Activated naive CD4-positive, alpha-beta T cell treated with anti-CD3 and anti-CD28 coated beads, Interleukin-2, amount 10 ng/mL, durations not matched to agents 7 days and 5 days (primary cell): ENCODE measurements at places on chromosomes 4 and X.

DNA sequence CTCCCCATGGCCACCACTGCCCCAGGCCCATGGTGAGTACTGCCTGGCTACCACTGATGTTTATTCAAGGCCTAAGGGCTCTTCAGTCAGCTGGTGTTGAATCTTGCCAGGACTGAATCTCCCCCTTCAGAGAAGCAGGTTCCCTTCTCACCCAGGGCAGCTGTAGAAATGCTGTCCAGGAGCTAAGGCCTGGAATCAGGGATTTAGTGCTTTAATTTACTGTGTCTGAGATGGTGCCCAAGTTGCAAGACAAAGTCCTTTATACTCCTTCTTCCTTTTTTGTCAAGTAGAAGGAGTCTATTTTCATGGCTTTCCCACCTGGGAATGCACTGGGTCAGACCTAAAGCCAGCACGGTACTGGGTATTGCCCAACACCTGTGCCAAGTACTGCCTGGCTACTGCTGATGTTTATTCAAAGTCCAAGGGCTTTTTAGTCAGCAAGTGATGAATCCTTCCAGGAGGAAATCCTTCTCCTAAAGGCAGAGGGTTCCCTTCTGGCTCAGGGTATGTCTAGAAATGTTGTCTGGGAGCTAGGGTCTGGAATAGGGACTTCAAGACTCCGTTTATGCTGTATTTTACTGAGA is 117.6 kb upstream of the ATOH1 start:
- DNase-seq, result no peak
- no peak overlapping the region for H3K27ac ChIP-seq
- H3K4me3 ChIP-seq, result no peak overlapping the region
- no peaks in the 10 kb centered on the region for H3K36me3 ChIP-seq

GRCh38 chr4:174550541-174550940 is 28.3 kb upstream of the HPGD start:
- DNase-seq, result no peak
- no peak overlapping the region for H3K4me3 ChIP-seq
- no peak overlapping the region for H3K27ac ChIP-seq
- no peaks in the 10 kb centered on the region for H3K27me3 ChIP-seq
- no peaks in the 10 kb centered on the region for H3K4me1 ChIP-seq

DNA sequence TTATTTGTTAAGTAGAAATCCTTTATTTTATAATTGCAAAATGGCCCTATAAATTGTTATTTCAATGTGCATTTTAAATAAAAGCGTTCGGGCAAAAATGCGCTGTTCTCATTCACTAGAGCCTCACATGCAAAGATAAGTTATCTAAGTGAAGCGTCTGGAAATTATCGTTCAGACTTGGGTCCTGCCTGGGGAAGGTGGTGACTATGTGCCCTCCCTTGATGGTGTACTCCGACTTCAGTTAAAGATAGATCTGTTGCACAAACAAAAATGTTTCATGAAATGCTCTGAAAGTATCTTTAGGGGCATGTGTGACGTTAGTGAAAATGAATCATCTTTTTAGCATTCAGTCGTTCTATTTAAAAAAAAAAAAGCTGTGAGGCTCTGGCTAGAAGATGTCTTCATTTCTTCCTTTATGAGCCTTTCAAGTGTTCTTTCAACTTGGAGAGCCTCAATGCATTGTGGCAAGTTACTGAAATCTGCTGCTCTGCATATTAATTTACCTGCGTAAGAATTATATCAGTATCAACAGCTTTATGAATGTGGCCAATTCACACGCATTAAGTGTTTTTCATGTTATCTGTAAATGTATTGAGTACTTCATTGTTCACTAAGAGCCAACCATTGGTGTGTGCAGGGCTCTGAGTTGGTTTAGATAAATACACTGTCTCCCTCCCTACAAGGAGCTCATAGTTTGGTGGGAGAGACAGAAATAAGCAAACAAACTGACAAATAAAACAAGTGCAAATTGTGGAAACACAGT is 83.0 kb downstream of the AFF1 start:
- H3K4me3 ChIP-seq, result no peak overlapping the region
- no peaks in the 10 kb centered on the region for H3K27me3 ChIP-seq
- H3K4me1 ChIP-seq, result peaks cover 73% of the 10 kb centered on the region
- no peaks in the 10 kb centered on the region for H3K36me3 ChIP-seq
- DNase-seq, result no peak

- H3K4me3 ChIP-seq, result no peak overlapping the region
- H3K36me3 ChIP-seq, result no peaks in the 10 kb centered on the region
- no peak overlapping the region for H3K27ac ChIP-seq
- no peaks in the 10 kb centered on the region for H3K4me1 ChIP-seq
Observed at GRCh38 chr4:72602396-72603376, 33.7 kb upstream of the ADAMTS3 start.

DNA sequence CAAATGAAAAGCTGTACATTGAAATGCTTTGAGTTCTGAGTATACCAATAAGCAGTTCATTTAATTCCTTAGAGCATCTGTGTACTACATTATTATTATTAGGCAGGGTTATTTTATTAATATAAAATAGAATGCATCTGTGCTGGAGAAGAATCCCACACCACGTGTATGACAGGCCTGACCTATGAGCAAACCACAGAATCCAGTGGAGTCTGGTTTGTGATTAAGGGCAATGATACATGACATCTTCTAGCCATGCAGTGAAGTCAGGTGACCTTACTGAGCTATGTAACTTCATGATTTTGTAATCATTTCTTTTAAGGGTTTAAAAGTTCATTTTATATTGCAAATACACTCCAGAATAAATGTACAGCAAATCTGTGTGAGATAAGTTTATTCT is 1165.0 kb upstream of the TENM3 start:
- H3K36me3 ChIP-seq, result no peaks in the 10 kb centered on the region
- H3K4me3 ChIP-seq, result no peak overlapping the region
- no peaks in the 10 kb centered on the region for H3K27me3 ChIP-seq
- H3K4me1 ChIP-seq, result no peaks in the 10 kb centered on the region
